HS-27A (cell line): ENCODE measurements at places on chromosomes 1 and 21.

DNA sequence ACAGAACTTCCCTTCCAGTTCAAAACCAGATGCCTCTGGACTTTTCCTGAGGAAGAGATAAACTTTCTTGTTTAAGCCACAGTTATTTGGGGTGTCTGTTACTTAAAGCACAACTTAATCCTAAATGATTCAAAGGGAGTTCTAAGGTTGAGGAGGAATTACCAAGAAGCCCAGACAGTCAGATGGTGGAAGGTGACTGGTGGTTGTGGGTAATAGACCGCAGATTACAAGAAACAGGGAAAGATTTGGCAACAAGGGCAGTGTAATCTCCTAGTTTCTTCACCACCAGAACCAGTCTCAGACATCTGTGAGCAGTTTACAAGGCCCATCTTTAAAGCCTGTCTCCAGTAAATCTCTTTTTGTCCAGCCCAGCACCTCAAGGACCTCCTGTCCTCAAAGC, 130.1 kb upstream of the CTTNBP2NL start:
- DNase-seq, result no peak

GRCh38 chr1:178684542-178685000, 40.5 kb upstream of the RALGPS2 start:
- peak; percentile 82 for DNase-seq

DNA sequence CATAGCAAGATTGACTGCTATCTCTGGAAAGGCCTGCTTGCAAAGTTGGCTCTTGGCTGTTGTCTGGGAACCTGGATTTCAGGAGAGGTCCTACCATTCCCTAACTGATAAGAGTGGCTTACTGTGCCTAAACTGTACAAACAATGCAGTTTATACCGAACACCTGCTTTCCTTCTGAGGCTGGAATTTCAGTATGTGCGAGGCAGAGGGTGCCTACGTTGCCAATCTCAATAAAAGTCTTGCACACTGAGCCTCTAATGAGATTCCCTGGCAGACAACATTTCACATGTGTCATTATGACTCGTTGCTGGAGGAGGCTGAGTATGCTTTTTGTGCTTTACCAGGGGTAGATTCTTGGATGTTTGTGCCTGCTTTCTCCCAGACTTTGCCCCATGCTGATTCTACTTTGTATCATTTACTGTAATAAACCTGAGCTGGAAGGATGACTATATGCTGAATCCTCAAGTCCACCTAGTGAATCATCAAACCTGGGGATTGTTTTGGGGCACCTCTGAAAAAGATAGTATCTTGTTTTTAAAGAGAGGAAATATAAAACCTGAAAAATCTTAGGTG, 58.9 kb upstream of the GNG4 start:
- no peak for DNase-seq

DNA sequence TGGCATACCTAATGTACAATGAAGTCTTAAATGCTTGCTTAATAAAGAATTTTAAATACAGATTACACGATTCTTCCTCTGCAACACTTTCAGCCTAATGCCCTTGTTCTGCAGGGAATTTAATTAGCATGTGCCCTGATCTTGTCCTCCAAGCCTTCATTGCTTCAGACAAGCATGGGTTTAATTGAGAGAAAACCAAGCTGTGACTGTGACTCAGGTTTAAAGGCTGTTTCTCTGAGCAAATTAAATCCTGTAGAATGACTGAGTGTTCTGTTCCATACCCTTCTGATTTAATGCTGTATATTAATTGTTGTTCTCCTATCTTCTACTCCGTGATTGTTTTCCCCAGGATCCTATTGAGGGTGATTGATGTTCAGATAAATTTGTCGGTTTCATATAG, 269.0 kb upstream of the PRMT6 start:
- DNase-seq, result no peak

- no peak for DNase-seq
These were observed 30.3 kb downstream of the SMYD3 start for GRCh38 chr1:246476771-246477170.
